ENCODE measurements at places on chromosomes 6 and 20. TPM values are rescaled to one million over a fixed set of nuclear protein-coding genes. Genes with fewer than 3 reads are reported as not detected.

The PHACTR1 gene
- total RNA-seq = 45.5 TPM

The SLC22A2 gene
- total RNA-seq = 0.74 TPM

The LPIN3 gene
- 0.49 TPM for total RNA-seq

The DDRGK1 gene
- total RNA-seq = 19.4 TPM

The ZC2HC1B gene
- total RNA-seq = not detected

The IL20RA gene
- total RNA-seq = 0.25 TPM

The SLC52A3 gene
- total RNA-seq = 0.49 TPM
